ENCODE measurements at places on chromosomes 1 and 21.

GRCh38 chr1:74343216-74343615 is 108.0 kb downstream of the TNNI3K start:
- no peak for DNase-seq

GRCh38 chr1:220879509-220880361 is 492 bp downstream of the HLX start:
- no peak for DNase-seq

DNA sequence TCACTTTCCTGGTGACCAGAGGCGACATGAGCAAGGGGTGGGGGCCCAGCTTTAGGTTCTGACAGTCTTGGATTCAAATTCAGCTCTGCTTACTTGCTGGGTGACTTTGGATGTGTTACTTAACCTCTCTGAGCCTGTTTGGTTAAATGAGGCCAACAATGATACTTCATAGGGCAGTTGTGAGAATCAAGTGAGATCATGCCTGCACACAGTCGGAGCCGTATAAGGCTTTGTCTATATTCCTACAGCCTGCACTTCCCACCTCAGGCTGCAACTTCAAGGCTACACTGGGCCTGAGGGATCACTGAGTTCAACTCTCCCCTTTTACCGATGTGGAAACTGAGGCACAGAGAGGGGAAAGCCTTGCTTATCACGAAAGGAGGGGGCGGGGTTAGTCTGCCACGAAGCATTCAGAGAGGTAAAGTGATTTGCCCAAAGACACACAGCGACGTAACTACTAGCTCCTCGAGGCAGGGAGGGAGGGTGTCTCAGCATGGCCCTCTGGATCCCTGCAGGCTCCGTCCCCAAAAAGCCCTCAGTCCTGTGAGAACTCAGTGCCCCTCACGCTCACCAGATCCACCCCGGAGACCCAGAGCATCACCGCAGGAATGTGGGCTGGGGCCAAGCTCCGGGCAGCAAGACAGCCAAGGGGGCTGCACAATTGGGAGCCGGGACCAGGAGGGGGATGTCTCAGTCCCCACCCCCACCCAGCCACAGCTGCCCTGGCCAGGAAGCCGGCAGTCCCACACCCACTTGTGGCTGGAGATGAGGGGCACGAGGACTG is 25.0 kb downstream of the SDC3 start:
- DNase-seq = no peak

GRCh38 chr1:84152649-84153056 is 8.6 kb downstream of the PRKACB start:
- no peak for DNase-seq

GRCh38 chr21:42451941-42452340 is 44.1 kb downstream of the RSPH1 start:
- no peak for DNase-seq

DNA sequence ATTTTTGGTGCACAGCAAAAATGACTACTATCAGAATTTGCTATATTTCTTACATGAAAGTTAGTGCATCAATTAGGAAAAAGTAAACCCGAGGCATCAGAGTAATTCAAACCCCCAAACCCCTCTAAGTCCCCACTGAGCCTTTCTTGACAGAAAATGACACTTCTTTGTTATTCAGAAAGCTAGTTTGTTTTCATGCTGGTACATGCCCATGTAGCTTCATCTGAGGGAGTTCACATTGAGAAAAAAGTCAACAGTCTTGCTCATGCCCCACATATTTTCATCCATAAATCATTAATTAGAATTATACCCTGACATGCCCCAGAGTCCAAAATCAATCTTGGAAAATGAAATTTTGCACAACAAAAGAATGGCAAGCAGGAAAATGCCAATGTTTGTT is 39.9 kb upstream of the PDC start:
- DNase-seq = no peak

GRCh38 chr1:169161496-169162194 is 55.2 kb downstream of the ATP1B1 start:
- DNase-seq = no peak

- no peak for DNase-seq
Observed at GRCh38 chr1:171623651-171624331, 1.7 kb downstream of the MYOCOS start.

DNA sequence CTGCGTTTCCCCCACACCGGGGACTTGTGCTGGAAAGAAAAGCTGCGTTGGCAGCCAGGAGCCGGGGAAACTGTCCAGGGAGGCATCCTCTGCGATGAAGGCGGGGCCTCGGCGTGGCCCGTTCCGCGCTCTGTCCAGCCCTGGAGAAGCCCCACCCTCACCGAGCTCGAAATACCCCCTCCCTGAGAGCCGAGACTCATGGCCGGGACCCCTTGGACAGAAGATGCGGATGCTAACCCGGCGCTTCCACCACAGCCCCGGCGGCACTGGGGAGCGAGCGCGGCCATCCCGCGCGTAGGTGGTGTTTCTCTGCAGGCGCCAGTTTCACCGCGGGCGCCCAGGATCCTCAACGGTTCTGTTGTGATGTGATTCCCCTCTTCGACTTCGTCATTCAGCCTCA is 31.6 kb downstream of the PDE9A start:
- DNase-seq = no peak

DNA sequence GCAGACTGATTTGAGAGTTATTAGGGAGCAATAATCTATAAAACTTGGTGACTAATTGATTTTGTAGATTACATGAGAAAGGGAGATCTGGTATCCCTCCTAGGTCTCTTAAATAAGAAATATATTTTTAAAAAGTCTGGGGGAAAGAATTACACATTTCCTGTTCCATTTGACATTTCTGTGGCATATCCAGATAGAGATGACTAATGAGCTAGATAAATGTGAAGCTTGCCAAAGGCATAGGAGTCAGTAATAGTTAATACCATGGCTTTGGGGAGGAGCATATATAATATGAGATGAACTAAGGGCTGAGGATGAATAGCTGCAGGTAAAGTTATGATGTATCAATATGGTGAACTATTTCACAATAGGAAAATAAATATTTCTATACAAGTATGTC is 663.7 kb downstream of the PTPRC start:
- DNase-seq = no peak

GRCh38 chr1:49026230-49026811 is 249.6 kb upstream of the BEND5 start:
- DNase-seq = no peak

GRCh38 chr1:168772428-168773060 is 43.5 kb upstream of the DPT start:
- no peak for DNase-seq

- DNase-seq = no peak
Observed at GRCh38 chr1:53697721-53698383, 41.1 kb downstream of the GLIS1 start.

- DNase-seq = no peak
Observed at GRCh38 chr1:16168622-16169360, 12.9 kb upstream of the EPHA2 start.

- DNase-seq = no peak
Observed at GRCh38 chr1:232798920-232799319, 6.3 kb upstream of the MAP10 start.

DNA sequence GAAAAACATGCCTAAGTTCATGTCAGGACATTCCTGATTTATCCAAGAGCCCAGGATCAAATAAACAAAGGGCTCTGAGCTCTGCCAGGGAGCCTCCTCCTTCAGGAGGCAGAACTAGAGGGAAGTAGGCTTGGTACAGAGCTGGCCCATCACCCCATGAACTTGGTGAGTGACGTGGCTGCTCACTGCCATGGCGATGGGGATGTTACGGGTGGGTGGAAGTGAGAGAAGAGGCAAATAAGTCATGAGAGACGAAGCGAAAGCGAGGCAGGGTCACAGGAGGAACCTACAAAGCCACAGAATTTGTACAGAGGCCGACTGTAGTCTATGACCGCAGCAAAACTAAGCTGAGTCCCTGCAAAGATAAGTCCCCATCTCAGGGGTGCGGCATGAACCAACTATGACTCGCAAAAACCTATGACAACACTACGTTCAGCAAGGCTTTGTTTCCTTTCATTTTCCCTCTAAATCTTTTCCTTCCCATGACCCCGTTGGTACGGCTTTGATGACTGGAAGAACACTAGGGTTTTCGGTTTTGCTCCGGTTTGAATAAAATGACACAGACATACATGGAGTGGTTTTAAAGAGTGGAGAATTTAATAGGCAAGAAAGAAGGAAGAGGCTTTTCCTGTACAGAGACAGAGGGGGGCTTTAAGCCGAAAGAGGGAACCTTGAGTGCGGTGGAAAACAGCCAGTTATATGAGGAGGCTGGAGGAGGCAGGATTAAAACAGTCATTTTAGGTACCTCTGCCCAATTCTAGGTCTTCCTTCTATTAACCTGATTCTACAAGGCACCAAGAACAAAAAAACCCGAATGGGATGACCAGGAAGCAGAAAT is 74.1 kb downstream of the CD46 start:
- DNase-seq = no peak

DNA sequence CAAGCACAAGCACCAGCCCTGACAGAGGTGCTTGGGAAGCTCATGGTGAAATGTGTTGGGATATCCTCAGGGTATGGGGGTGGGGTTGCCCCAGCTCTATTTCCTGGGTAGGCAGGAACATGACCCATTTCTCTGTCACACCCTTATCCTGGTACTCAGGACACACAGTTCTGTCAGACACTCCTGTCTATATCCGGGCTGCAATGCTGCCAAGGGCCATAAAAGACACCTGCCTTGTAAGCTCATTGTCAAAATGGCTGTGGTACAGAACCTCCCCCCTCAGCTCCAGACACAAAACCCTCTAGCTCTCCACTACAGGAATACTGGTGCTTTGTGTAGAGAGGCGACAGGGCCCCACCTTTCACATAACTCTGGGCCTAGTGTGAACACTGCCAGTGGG is 636.7 kb downstream of the PLA2G4A start:
- DNase-seq = no peak

DNA sequence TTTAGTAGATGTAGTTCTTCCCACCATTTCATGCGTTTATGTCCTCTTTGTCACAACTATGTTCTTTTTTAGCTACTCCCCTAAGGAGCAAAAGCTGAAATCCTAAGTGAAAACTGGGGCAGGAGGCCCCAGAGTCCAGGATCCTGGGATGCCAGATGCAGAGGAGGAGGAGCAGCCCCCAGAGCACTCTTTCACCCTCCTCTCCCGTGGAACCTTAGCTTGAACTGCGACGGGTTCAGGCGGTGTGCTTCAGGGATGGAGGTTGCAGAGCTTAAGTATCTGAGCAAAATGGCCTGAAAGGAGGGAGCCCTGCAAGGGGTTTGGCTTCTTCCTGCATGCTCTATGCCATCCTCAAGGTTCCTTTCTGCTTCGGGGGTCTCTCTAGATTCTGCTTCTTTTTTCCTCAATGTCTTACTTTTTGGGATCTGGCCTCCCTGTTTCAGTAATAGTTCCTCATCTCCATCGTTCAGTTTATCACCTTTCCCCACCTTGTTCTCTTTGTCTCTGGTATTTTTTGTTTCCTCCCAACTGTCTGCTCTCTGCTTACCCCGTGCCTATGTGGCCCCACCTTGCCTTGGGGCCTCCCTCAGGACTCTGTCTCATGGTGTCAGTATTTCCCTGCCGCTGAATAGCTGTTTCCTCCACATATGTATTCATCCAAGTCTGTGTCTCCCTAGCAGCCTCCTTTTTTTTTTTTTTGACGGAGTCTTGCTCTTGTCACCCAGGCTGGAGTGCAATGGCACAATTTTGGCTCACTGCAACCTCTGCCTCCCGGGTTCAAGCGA is 2.7 kb upstream of the NHLH1 start:
- no peak for DNase-seq

- DNase-seq = peak; percentile 49
Observed at GRCh38 chr1:171743081-171743870, 1.4 kb upstream of the VAMP4 start.

DNA sequence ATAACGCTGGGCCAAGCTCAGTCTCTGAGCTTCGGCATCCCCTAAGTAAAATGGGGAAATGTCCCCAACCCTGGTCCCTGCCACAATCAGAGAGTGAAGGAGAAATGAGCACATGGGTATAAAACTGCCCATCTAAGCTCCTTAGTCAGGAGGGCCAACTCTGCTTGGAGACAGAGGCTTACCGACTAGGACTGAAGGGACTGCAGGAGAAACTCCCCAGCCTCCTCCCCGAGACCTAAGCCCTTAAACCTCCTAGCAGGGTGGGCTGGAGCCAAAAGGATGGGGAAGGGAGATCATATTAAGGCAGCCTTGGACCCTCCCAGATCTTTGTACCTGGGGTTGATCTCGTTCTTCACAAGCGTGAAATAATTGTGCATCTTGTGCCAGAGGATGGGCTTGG is 5.5 kb downstream of the ETNK2 start:
- DNase-seq = no peak

- DNase-seq = no peak
Observed at GRCh38 chr21:37071561-37072273, 1.2 kb downstream of the PIGP start.

GRCh38 chr1:40944326-40944725 is 35.2 kb upstream of the CTPS1 start:
- peak; percentile 76 for DNase-seq

GRCh38 chr1:201593200-201593921 is 54.4 kb downstream of the NAV1 start:
- peak; percentile 87 for DNase-seq

GRCh38 chr1:236581528-236581927 is 22.8 kb downstream of the HEATR1 start:
- no peak for DNase-seq

DNA sequence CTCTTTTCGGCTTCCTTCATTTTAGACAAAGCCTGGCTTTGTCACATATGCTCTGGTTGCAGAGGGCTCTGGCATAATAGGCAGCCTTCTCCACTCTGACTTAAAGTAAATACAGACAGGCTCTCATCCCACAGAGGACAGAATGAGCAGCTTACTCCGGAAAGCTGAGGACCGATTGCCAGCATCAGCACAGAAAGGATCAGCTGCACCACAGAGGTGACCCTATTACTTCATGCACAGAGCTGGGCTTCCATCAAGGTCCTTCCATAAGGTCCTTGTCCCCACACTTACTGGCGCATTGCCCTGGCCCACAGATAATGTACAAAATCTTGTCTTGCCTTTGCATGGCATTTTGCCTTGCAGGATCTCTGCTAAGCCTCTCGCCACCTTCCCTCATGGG is 67.6 kb downstream of the SEC16B start:
- DNase-seq = no peak

DNA sequence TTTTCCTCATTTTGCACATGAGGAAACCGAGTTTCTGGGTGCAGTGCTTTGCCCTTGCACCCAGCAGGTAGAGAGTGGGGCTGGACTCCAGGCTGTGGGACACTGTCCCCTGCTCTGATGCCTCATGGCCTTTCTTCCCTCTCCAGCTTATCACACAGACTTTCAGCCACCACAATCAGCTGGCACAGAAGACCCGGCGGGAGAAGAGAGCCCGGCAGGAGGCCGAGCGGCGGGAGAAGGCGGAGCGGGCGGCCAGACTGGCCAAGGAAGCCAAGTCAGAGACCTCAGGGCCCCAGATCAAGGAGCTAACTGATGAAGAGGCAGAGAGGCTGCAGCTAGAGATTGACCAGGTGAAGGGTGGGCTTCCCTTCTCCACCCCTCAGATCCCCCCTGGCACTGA is 19.0 kb downstream of the KDF1 start:
- DNase-seq = no peak
